ENCODE measurements at places on chromosomes 5 and 9.

GRCh38 chr5:164207646-164208045, 702.2 kb downstream of the MAT2B start:
- DNase-seq: peak; percentile 53

GRCh38 chr9:95100071-95100627, 217.4 kb downstream of the FANCC start:
- no peak for DNase-seq

- DNase-seq: peak; percentile 35
Observed at GRCh38 chr9:121299467-121300282, 31.7 kb downstream of the GSN start.

GRCh38 chr5:148857474-148857873, 31.1 kb downstream of the ADRB2 start:
- no peak for DNase-seq

- no peak for DNase-seq
Observed at GRCh38 chr5:102547141-102548035, 48.6 kb upstream of the SLCO6A1 start.

DNA sequence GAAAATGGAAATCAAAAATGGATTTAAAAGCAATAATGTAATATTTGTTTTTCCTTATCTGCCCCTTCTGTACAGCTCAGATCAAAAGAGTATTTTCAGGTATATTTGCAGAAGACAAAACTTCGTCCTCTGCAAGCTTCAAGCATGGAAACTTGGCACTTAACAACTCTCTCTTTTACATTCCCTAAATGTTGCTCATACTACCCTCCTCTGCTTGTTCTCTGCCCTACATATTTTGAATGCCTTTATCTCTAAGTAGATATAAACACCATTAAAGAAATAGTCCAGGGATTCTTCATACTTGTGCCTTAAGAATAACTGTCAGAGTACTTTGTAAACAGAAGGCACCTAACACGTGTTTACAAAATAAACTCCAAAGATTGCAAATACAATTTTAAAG, 19.2 kb upstream of the SMC2 start:
- peak; percentile 84 for DNase-seq

- DNase-seq: no peak
Observed at GRCh38 chr9:127938298-127938690, 640 bp upstream of the DPM2 start.

- DNase-seq: peak; percentile 57
Observed at GRCh38 chr9:92446536-92446935, 22.3 kb upstream of the OMD start.

- peak; percentile 14 for DNase-seq
Observed at GRCh38 chr5:147855774-147856069, 22.8 kb upstream of the SCGB3A2 start.

- DNase-seq: no peak
Observed at GRCh38 chr5:138739938-138740337, 13.3 kb upstream of the CTNNA1 start.

DNA sequence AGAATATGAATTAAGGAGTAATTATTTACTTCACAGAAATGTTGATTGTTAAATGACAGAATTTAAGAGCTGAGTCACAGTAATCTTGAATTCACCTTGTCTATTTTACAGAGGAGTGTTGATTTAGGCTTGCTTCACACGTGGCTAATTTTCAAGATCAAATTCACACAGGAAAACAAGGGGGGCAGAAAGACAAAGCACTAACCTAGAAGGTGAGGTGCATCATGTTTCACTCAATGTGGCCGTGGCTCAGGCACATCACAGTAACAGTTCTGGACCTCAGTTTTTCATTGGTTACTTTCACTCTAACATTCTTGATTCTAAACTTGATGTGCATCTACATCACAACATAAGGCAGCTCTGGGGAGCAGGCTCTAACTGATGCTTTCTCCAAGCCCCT, 69.6 kb upstream of the GNAQ start:
- DNase-seq: no peak

GRCh38 chr5:113047234-113047633, 70.6 kb downstream of the DCP2 start:
- peak; percentile 67 for DNase-seq

DNA sequence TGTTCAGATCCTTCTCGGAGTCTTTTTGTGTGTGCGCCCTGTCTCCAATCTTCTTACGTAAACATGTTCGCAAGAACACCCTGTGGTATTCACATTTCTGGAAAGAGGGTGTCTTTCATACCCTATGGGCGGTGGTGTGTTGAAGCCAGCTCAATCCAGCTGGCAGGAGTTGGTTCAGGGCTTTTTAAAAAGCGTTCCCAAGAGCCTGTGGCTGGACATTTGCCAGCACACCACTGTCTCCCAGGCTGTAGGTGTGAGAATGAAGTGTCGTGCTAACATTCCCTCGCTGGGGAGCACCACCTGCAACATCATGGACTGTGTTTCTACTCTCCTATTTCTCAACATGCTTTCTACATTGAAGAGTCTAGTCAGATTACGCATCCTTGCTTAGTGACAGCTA, 51.7 kb downstream of the S1PR3 start:
- DNase-seq: no peak

- no peak for DNase-seq
Observed at GRCh38 chr5:68021916-68022315, 193.6 kb upstream of the PIK3R1 start.

DNA sequence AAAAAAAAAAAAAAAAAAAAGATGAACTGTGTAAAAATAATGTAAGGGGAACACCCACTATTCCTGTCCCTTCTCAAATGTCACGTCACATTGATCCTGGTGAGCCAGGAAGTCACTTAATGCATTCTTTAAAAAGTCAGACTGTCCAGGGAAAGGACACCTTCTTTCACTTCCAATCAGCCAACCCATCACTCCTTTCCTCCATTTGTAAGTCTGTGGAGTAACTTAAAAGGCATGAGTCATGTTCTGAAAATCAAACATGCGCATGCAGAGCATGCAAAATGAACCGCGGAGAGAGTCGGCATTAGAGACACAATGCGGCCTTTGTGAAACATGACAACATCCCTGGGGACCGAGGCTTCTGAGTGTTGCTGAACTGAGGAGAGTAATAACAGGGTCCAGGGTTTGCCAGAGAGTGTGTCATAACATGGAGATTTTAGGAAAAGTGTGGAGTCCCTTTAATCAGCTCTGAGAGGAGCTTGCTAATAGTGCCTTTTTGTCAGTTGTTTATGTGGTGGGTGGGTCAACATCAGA, 77.6 kb upstream of the SEMA6A start:
- DNase-seq: peak; percentile 72

- no peak for DNase-seq
Observed at GRCh38 chr5:169333518-169333917, 32.6 kb upstream of the SLIT3 start.

- peak; percentile 87 for DNase-seq
Observed at GRCh38 chr5:181187500-181188213, 17.3 kb downstream of the TRIM7 start.

- no peak for DNase-seq
Observed at GRCh38 chr5:41683181-41683580, 172.8 kb upstream of the PLCXD3 start.

GRCh38 chr9:136978073-136978864, 965 bp downstream of the PTGDS start:
- DNase-seq: peak; percentile 52

DNA sequence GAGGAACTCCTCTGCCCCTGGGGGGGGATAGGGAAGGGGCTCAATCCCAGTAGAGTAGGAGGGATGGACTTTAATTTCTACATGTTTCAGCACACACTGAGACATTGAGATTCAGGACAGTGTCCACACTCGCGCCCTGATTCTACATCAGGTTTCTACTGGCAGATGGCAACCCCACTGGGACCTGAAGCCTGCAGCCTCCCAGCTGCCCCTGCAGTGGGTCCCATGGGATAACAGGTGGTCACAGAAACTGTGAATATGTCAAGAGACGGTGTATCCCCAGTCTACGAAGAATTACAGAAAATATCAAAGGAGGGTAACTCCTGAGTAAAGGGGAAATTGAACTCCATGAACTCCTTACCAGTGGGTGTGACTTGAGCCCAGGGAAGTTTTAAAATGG, 2.4 kb upstream of the TERT start:
- DNase-seq: no peak

DNA sequence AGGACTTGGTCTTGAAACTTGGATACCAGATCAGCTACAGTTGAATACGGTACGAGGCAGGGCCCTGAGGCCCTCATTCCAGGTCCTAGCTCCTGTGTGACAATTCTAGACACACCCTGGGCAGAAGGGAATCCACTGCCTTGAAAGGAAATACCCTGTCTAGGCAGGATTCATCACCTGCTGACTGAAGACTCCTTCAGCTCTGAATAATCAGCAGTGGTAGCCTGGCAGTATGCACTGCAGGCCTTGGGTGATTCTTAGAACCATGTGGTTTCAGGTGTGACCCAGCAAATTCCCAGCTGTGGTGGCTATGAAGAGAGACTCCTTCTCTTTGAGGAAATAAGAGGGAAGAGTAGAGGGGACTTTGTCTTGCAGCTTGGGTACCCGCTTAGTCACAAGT, 17.2 kb upstream of the EFNA5 start:
- DNase-seq: no peak

DNA sequence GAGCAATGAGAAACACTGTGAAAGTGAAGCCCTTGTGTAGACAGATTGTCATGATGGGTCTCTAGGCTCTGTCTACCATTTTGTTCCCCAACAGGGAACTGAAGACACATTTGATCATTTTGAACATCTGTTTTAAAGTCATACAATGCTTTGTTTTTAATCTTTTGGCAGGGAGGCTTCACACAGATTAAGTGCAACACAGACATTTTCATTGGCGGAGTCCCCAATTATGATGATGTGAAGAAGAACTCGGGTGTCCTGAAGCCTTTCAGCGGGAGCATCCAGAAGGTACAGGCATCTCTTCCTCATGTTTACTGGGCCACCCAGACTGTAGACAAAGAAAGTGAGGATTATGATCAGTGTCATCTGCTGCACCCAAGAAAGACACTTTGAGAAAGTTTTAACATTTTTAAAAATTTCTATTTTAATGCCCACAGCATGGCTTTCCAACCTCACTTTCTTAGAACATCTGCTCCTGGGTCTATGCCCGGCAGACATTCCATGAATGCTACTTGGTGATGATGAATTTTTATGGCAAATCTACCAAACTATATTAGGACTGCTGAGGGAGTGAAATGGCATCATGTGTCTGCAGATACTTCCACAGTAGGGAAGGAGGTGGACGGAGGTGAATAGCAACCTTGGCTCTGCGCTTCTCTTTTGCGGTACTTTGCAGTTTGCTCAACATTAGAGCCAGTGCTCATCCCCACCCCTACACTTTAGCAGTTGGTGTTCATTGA, 121.3 kb downstream of the LIFR start:
- peak; percentile 44 for DNase-seq

DNA sequence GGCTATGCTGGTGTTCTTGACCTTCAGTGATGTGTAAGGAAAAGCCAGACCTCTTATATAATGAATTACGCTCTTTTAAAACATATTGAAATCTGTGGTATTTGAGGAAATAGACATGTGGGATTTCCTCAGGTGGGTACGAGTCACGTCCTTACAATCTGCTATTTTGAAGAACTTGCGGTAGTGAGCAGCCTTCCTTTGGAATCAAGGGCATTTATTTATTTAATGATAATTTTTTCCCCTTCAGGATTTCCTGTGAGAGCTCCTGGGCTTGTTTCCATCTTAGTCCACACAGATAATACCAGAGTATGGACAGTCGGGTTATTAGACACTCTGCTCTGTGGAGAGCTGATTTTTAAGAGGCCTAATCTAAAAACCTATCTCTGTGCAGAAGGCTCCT, 167.9 kb downstream of the ARHGEF28 start:
- DNase-seq: peak; percentile 24

DNA sequence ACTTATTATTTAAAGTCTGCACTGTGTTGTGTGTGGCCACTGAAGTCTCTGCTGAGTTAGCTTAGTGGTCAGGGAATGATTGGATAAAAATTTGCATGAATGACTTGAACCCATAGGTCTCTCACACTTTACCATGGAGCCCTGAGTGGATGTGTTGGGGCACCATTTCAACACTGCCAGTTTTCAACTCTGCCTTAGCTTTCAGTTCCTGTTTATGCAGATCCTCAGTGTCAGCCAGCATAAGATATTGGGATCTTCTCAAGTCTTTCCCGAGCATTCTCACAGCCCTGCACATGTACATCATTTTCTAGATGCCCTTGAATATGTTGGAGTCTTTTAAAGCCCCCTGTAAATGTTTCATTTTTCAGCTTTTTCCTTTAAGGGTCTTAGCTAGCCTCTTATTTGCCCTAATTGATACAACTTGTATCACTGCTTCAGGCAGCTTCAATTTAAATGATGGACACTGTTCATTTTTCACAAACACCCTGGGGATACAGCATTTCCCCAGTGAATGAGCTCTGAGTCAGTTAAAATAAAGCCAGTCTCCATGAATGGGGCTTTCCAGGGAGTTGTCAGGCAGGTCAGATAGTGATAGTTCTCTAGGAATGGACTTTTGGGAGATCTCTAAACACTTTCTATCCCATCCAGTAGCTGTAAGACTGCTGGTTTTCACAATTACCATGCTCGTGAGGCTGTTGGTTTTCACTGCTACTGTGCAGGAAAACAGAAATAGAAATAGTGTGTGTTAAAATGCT, 211.9 kb upstream of the PAPPA start:
- DNase-seq: peak; percentile 38

- DNase-seq: peak; percentile 22
Observed at GRCh38 chr5:100901821-100902341, 1.2 kb downstream of the ST8SIA4 start.

GRCh38 chr5:171697221-171698102, 88.2 kb upstream of the SMIM23 start:
- no peak for DNase-seq

DNA sequence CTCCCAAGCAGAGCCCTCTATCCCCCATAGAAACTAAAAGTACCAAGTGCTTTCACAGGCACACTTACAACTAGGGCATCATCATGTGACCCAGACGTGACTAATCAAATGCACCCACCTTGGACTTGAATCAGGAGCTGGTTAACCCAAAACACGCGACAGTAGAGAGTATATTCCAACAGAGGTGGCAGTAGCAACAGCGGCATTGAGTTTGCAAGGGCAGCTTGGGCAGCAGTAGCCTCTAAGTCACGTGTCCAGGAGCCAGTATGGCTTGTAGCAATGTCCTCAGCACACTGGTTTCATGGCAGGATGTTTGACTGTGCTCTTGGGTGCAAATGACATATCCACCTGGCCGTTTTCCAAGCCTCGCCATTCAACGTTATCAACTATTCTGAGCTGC, 73.4 kb upstream of the DNAH5 start:
- no peak for DNase-seq

GRCh38 chr9:13993632-13994185, 320.2 kb downstream of the NFIB start:
- no peak for DNase-seq

DNA sequence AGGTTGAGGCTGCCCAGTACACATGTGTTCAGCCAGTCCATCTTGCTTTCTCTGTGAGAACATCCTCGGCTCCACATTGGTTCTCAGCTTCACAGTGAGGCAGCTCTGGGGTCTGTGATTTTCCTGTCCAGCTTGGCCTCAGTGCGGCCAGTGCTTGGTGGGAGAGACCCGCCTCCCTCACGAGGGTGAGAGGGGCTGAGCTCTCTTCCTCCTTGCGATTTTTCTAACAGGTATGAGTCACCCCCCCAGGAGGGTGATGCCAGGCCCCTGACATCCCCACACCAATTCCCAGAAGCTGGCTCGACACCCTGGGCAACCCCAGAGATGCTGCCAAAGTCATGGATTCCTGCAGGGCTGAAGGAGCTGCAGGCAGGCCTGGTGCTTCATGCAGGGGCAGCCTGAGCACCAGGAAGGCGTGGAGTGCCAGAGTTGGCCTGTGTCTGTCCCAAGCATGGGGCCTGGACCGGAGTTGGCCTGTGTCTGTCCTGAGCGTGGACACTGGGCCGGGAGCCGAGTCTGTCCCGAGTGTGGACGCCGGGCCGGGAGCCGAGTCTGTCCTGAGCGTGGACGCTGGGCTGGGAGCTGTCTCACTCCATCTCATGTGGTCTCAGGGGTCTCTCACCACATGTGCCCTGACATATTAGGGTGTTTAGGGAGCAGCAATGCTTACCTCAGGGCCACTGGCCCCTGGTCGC, 408.6 kb upstream of the IRX4 start:
- DNase-seq: no peak

Measured in cardiac fibroblast (primary cell).